ENCODE measurements at places on chromosomes 5 and 9.
A peak's percentile ranks its signal among the peaks of the same experiment; 100 is the strongest.

- DNase-seq, result no peak
These were observed 8.5 kb downstream of the KLF9 start for GRCh38 chr9:70405808-70406433.

DNA sequence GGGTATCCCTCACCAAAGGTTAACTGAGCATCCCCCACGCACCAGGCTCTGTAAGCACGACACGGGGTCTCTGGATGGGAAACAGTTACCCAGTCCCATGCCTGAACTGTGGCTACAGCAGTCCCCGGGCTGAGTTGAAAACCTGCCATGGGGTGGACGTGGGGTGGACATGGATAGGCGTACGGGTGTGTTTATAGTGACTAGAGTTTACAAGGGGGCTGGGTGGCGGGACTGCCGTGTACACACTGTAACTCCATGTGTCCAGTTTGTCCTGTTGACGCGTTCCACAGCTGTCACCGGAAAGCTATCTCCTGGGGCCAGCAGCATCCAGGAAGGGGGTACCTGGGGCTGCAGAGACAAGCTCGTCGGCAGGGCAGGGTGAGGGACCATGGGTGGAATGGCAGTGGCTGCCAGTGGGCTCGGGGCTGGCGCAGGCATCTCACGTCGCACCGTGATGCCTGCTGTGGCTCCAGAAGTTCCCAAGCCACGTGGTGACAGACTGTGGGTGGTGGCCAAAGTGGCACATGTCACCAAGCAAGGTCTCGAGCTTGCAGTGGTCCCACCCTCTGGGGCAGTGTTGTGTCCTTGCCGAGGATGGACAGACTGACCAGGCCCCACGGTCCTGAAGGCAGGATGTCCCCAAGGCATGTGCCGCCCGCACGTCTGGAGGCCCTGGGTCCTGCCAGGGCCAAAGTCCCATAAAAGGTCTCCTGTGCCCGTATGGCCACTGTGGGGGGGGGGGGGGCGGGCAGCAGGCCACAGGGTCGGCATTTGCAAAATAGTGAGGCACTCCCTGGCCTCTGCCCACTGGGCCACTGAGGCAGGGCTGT, 29.3 kb upstream of the RNF130 start:
- DNase-seq, result no peak

DNA sequence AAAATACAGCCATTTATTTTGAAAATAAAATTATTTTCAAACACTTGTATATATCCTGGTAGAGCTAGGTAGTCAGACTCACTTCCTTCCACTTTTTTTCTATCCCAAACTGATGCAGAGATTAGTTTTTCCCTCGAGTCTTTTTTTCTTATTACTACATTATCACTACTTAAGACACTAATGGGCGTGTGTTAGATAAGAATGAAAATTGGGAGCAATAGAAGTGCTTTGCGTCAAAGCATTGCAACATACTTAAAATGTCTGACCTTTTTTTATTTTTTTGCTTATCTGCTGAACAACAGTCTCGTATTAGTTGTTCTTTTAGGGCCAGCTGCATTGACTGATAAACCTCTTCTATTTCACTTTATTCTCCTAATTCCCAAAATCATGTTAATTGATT, 1278.7 kb downstream of the CDH12 start:
- DNase-seq, result no peak

GRCh38 chr5:169303119-169303515, 2.2 kb upstream of the SLIT3 start:
- no peak for DNase-seq

GRCh38 chr5:120345947-120346346, 118.2 kb upstream of the PRR16 start:
- DNase-seq, result no peak

DNA sequence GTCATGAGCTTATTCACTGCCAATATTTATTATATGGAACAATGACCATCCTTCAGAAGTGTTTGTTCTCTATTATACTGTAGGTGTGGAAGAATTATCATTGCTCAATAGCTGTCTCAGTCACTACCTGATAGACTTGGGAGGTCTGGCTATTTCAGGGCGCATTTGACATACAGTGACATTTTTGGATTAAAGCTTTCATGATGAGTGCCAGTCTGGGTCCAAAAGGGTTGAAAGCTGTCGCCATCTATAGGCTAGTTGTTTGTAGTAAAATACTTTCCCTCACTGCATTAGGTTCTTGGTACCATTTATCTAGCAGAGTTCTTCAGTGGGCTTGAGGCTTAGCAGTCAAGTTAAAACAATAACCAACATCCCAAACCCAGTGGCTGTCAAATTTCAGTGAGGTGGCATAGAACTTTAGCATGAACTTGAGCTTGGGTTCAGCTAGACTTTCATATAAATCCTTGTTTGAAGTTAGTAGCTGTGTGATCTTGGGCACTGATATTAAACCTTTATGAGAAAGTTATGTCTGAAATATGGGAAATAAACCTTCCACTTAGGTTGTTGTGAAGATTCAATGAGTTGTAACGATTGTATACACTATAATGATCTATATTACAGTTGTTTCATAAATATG, 110.5 kb upstream of the CDKN2B start:
- DNase-seq, result no peak

DNA sequence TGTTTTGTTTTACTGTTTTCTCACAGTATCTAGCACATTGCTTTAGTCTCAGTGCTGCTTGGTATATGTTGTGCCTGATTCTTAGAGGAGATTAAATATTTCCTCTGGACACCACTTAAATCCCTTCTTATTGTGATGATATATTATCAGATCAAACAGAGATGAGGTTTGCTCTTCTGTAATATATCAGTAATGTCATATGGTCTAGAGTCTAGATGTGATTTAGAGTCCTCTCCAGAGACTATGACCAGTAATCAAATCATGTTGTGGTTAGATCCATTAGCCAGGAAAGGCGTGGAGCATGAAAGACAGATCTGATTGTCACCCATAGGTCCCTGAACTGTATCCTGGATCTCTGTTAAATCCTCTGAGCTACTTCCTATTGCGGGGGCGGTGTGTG, 24.4 kb downstream of the CAMK4 start:
- DNase-seq, result no peak

DNA sequence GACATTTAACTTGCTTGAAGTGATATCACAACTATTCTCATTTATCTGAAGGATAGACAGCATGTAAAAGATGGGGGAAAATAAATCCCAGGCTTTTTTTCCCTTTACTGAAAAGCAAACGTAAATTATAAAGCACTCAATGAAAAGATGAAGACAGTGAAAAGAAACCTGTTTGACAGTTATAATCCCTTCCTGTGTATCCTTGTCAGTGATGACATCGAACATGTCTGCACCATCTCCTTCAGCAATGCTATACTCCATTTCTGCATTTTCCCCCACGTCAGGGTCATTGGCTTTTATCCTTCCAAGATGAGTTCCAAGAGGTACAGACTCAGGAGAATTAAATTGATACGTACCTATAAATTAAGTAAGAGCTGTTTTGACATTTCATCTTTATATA, 134.9 kb downstream of the CDH9 start:
- no peak for DNase-seq

GRCh38 chr9:114421147-114421546, 33.4 kb upstream of the AKNA start:
- no peak for DNase-seq

DNA sequence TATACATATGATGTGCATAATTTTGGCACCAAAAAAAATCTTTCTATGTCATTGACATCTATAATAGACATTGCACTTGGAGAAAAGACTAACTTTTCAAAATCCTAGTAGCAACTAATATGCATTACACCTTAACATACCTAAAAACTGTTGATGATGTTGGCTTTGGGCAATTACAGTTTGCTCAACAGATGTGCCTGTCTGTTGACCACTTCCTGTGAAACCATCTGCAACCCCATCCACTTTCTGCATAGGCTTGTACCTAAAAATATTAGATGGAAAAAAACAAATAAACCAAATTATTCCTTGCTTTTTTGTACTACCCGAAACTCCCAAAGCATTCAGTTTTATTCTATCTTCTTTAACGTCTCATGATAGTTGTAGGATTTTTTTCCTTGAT, 248.6 kb downstream of the RFX3 start:
- no peak for DNase-seq

DNA sequence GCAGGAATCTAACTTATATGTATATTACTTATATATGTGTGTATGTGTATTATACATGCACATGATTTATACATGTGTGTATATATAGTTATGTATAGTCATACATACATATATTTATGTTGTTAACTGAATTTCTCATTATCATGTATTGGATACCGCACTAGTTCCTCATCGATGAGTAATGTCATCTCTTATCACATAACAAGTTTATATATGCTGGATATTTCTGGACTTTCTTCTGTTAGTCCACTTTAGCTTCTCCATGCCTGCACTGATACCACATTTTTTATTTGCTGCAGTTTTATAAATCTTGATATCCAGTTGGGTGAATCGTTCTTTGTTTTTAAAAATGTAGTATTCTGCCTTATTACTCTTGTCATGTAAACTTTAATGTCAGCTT, 50.2 kb downstream of the APC start:
- no peak for DNase-seq

- DNase-seq, result peak; percentile 33
These were observed 281.5 kb downstream of the EFNA5 start for GRCh38 chr5:107389130-107389774.

- no peak for DNase-seq
These were observed 541.7 kb upstream of the TUSC1 start for GRCh38 chr9:26219961-26220360.

DNA sequence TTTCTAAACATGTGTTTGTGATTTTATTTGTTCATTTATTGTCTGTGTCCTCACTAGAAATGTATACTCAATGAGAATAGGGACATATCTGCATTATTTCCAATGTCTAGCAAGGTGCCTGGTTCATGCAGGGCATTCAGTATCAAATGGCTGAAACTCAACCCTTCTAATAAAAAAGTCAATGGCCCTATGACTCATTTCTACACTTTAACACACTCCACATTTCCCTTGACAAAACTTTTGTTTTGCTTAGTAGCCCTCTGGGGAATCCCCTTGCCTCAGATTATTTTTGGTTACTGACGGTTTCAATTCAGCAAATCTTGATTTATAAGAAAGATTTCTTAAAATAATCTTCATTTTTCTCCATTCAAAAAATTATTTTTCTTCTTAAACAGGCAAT, 206.0 kb upstream of the DMRTA1 start:
- peak; percentile 63 for DNase-seq

DNA sequence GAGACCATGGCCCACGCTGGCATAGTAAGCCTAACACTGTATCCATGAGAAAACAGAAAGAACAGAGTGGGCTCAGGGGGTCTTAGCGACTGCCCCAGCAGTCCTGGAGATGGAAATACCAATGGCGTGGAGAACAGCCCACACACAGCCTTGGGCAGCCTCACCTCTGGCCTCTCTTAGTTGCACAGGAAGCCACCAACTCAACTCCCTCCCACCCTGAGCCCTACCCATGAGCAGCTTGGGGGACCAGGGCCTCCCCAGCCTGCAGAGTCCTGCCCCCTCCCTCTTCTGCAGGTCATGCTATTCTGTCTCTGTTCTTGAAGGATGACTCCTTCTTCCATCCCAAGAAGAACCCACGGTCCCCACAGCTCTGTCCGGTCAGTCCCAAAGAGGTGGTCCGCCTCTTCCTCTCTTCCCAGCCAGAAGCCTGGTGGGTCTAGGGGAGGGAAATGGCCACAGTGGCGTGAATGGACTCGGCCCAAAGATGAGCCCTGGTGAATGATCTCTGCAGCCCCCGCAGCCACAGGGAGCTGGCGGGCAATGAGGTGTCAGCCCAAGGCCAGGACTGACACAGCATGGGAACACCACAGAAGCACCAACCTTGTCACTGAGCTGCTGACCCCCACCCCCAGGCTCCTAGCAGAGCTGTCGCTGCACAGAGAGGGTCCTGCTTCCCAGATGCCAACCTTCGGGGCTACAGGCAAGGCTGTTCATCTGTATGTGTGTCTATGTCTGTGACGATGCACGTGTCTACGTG, 131.2 kb downstream of the ROR2 start:
- no peak for DNase-seq

DNA sequence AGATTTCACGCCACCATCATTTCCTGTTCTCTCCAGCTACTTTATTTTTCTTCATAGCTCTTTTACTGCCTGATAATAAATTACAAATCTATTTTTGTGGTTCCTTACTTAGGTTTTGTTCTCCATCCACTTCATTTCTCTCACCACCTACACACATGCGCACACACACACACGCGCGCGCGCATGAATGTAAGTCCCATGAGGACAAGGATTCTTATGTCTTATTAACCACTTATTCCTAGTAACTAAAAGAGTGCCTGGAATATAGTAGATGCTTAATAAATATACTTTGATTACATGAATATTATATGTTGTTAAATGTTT, 116.5 kb downstream of the TRPM6 start:
- no peak for DNase-seq

GRCh38 chr5:134438721-134439123, 27.0 kb upstream of the CDKN2AIPNL start:
- DNase-seq, result no peak

GRCh38 chr9:129486756-129487657, 133.9 kb downstream of the C9orf50 start:
- DNase-seq, result no peak

DNA sequence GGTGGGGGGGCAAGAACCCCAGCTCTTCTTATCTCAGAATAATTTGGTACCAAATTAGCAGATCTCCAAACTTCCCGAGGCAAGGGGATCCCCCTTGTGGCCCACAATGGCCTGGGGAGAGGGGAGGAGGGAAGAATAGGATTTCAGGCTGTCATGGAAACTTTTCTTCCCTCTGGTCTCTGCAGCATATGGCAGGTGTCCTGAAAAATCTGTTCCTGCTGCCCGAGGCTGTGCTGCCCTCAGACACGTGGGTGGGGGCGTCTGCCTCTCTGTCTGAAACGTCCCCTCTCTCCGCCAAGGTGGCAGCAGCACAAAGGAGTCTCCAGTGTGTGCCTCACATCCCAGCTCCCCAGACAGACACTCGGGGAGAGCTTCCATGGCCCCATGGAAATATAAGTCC, 34.0 kb downstream of the CCNJL start:
- DNase-seq, result no peak

DNA sequence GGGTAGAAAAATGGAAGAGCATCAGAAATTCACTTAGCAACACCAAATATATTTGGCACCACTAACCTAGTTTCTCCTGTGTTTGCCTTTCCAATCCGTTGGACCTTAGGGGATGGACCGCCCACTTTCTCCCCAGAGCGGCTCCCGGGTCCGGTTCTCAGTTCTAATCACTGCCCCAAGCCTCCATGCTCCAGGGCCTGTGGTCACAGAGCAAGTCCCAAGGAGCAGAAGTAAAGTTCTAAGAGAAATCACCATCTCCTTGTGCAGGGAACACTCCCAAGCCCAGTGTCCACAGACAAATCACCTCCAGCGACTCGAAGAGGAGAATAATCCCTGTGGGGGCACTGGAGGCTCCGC, 728 bp upstream of the SLC1A1 start:
- DNase-seq, result no peak

- DNase-seq, result no peak
These were observed 55.3 kb upstream of the SLCO6A1 start for GRCh38 chr5:102554082-102554481.

- DNase-seq, result no peak
These were observed 19.6 kb downstream of the ADAMTSL2 start for GRCh38 chr9:133553973-133554713.

GRCh38 chr5:144028636-144029035, 141.8 kb downstream of the YIPF5 start:
- DNase-seq, result no peak

Data from B cell (primary cell).